ENCODE measurements at places on chromosomes 12 and 14.

DNA sequence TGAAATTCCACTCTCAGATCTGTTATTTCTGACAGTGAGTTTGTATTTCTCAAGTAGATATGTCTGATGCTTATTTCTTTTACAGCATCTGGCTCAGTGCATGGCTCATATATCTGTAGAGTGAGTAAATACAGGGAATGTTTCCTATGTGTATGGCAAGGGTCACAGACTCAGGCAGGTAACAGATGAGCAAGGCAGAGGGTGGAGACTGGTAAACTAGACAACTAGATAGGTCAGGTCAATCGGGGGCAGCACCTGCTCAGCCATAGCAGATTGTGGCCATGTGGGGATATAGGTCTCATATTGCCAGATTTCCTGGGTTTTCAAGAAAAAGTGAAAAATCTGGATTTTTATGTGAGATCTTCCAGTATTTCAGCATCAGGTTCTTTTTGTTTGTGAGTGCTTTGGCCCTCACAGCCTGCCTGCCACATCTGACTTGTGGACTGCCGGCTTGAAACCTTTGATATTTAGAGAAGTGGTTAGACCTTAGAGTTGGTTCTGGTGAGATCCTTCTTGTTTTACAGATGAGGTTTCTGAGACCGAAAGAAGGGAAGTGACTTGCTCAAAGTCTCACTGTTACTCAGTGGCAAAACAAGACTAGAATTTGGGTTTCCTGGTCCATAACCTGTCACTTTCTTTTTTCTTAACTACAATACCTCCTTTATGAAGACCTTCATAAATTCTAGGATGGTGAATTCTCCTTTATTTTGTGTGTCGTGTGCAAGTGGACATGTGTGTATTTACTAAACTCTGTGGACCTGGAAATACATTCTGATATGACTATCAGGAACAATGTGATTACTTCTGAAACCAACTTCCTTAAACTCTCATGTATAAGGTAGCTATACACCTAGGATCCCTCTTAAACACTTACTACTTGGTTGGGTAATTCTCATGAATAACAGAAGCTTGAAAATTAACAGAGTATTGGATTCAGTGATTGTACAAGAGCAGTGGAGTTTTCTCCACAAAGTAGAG, 34.4 kb downstream of the PROX2 start:
- no peak for DNase-seq

DNA sequence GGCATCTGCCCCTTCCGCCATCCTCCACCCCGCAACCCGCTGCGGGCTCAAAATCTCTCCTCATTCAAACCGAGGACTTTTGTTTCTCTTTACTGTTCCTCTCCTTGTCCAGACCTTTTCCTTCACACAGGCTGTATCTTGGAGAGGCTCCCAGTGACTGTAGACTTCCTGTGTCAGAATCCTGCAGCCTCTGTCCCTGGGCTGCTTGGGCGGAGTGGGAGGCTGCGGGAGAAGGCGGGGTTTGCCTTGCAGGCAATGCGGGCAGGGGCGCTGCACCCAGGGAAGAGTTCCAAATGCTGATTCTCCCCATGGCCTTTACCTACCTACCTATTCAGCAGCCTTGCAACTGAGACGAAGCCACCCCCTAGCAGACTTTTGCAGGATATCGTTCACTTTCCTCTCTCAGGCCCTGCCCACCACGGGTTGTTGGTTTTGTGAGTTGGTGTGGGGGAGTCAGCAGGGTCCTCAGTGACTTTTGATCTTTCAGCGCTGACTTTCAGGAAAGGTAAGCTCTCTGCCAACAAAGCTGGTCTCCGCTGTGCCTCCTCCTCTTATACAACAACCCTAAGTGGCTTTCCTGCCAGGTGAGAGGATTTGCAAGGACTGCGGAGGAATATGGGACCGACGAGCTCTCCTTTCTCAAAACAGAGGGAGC, 79.0 kb upstream of the KCNA1 start:
- DNase-seq: no peak

GRCh38 chr14:106578481-106578880, 1052.1 kb downstream of the TMEM121 start:
- DNase-seq: no peak

DNA sequence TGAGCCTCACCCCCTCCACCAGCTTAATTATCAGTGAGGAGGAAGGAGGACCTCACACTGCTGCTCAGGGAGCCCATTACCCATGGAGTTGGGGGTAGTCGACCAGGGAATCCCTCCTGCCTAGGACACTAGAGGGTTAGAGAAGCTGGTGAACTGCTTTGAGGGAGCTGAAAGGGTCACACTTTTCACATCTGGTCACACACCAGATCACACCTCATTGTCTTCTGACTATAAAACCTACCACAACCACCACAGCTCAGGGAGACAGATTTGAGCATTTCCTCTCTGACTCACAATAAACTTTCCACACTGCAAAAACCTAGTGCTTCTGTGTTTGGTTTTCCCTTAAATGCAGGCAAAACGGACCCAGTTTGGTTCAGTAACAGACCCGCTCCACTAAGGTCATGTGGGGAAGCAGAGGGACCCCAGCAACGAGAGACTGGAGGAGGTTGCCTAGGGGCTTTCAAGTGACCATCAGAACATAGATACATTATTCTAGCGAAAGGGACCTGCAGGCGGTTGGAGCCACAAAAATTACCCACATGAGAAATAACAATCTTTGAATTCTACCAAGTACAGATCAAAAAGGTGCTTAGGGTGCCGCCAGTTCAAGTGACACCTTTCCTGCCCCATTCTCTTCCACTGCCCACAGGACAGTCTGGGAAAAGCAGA, 151.4 kb upstream of the AVPR1A start:
- DNase-seq: no peak

- no peak for DNase-seq
Measured at GRCh38 chr12:130007771-130008170, 103.9 kb upstream of the TMEM132D start.

- no peak for DNase-seq
Measured at GRCh38 chr12:1970331-1970900, 33.8 kb downstream of the DCP1B start.

DNA sequence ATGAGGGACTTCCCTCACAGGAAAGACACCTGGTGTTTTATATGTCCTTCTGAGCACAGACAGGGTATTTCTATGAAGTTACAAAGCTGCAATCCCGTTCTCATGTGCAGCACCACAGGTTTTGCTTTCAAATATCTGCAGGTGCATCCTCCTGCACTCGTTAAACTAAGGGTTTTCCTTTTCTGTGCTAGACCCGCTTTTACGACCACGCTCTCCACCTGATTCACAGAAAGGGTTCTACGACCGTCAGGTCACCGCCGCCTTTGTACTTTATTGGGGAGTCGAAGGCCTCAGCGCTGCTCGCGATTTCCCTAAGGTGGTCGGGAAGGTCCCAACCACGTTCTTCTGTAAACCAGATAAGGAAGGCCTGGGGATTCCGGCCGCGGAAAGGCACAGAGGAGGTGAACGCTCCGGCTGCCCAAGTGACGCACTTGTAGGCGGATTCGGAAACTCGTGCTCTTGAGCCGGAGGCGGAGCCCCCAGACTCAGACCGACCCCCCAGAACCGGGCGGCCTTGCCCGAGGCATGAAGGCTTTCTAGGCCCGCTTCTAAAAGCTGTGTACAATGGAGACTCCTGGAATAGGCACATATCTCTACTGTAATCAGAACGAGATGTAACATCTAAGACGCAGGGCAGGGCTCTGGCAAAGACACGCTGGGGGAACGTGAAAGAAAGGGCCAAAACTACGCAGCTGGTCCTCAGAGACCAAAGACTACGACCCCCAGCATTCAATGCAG, 995 bp upstream of the HSP90B1 start:
- DNase-seq: peak; percentile 78

DNA sequence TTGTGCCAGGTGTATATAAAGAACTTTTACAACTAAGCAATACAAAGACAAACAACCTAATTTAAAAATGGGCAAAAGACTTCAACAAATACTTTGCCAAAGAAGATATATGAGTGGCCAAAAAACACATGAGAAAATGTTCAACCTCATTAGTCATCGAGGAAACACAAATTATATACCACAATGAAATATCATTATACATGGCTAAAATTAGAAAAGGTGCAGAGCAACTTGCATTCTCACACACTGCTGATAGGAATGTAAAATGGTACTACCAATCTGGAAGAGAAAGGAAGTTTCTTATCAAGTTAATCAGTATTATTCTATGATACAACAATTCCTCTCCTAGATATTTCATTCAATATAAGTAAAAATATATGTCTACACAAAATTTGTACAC, 131.6 kb upstream of the FRMD6 start:
- DNase-seq: no peak

- no peak for DNase-seq
Measured at GRCh38 chr12:126343321-126343720, 1278.1 kb downstream of the AACS start.

DNA sequence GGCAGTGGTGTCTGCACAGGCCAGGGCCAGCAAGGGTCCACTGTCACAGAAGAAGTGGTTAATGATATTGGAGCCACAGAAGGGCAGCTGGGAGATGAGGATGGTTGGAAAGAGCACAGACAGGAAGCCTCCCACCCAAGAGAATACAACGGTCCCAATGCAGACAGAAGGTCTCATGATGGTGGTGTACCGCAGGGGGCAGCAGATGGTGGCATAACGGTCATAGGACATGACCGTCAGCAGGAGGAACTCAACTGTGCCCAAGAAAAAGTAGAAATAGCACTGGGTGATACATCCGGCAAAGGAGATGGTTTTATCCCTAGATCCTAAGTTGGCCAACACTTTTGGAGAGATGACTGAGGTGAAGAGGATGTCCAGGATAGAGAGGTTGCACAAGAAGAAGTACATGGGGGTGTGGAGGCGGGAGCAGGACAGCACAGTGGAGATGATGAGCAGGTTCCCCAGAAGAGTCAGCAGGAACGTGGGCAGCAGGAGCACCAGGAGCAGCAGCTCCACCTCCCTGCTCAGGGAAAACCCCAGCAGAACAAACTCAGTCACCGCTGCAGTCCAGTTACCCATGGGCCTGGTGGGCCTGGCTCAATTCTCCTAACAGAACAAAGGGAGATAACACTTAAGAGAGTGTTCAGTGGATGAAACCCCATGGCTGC, 9.8 kb downstream of the OR6J1 start:
- DNase-seq: no peak

DNA sequence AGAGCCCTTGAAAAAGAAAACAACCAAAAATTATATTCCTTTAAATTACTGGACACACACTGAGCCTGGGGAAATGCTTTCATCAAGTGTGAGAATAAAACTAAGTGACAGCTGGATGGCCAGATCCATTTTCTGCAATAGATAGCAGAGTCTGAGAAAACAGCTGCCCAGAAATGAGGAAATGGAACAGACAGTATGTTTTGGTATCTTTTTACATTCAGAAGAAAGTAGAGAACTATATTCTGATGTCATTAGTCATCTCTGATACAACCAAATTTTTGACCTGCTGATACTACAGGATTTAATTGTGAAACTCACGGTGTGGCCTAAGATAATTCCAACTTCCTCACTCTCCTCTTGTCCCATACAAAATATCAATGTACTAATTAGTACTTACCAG, 78.2 kb downstream of the HMGA2 start:
- no peak for DNase-seq

DNA sequence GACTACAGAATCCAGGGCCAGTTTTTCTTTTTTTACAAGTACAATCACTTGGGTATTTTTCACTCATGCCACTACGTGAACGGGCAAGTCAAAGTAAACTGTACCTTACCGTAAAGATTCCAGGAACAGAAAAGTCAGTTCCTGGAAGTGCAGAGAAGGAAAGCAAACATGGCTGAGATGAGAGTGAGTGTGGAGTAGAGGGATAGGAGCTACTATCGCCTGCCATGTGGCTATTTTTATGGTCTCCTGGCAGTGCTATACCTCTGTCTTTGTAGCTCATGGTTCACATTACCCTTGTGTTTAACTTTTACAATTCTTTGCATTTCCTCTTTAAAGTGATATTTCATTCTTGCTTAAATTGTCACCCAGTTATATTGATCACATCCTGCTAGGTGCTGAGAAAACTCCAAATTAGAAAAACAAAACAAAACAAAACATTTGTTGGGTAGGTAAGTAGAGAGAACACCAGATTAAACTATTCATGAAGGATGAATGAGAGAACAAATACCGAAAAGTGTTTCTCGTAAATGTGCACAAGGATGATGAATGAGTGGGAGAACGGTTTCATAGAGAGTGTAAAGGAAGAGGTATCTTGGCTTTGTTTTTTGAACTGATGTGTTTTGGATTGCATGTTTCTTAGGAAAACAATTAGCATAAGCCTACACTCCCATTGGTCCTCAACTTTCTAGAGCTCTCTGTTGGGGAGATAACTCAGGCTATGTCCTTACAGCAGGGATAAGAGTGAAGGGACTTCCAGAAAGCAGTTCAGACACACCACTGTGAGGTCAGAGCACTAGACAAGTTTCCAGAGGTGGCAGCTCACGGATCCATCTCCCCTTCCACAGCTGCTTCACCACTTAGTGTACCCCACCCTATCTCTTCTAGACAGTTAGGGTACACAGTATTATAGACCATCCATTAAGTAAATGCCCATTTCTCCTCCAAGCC, 163.7 kb downstream of the IPO8 start:
- no peak for DNase-seq

GRCh38 chr12:114855678-114856077, 171.7 kb upstream of the TBX3 start:
- no peak for DNase-seq
